ENCODE measurements at places on chromosomes 4 and X.

DNA sequence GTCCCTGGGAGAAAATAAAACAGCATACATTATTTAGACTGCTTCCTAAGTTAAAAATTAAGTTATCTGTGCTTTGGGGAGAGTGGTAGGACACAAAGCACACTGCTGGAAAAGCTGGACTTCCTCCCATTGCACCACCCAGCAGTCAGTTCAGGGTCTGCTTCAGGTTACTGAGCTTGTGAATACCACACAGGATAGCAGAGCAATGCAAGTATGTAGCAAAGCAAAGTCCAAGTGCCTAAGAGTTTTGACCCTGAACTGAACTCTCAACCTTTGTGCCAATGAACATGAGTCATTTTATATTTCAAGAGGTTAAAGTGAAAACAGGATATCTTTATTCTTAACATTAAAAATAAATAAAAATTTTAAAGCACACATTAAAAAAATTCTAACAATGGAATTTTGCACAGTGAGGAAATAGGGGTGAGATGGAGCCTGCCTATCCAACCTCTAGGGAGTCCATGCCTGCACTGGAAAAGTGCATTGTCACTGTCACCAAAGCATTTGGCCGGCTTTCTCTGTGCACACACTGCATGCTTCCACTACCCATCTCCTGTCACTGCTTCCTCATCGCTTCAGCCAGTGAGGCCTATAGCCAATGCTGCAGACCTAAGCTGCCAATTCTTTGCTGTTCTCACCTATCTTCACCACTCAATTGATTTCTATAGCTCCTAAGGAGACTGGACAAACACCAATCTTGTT, 50.9 kb downstream of the ABCG2 start:
- DNase-seq: no peak

GRCh38 chr4:24655326-24655725, 71.0 kb upstream of the DHX15 start:
- DNase-seq: no peak

DNA sequence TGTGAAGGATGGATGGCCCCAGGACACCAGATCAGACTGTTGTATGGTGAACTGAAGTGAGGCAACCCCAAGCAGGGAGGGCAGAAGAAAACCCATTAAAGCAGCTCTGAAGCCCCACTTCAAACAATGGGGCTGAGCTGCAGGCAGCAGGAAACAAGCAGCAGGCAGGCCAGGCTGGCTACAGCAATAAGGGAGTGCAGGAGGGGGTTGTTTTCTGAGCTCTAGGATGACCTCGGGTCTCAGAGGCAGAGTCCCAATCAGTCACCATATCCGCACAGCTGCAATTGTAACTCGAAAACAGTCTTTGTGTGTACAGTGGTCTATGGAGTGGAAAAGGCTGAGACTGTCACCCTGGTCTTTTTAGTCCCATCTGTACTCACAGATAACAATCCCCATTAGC, 90.4 kb downstream of the COL4A6 start:
- DNase-seq: no peak

DNA sequence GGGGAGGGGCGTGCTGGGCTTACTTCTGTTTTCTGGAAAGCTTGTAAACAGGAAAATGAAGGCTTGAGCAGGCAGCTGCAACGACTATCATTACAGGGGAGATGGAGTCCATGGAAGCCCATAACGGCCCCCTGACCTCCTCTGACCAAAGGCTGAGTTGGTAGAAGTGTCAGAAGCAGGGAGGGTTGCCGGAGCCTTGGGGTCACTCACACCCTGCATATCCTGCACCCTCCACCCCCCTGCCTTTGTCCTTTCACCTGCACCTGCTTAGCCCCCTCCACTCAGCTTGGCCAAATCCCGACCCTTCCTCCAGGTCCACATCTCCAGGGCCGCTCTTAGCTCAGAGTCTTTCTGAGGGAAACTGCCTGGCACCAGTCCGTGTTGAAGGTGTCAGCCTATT, 12.5 kb upstream of the MSX1 start:
- DNase-seq: peak; percentile 8

- no peak for DNase-seq
These were observed 23.2 kb upstream of the RASL11B start for GRCh38 chr4:52838729-52839586.

DNA sequence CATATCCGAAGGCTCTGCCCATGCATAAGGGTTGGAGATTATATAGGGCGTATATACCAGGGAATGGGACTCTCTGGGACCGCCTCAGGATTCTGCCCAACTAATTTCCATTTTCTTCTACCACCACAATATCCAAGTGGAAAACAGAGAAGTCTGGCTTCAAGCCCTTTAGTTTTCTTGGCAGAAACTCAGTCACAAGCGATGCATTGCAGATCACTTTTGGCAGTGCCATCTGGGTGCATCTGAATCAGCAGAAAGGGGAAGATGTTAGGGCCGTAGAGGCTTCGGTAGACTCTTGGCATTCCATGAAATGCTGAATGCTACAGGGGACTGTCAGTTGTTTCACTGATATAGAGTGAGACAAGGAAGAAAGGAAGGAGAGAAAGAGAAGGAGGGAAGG, 94.1 kb upstream of the FAM9B start:
- DNase-seq: no peak

- DNase-seq: no peak
These were observed 28.2 kb downstream of the ANXA5 start for GRCh38 chr4:121668368-121669162.

- DNase-seq: no peak
These were observed 6.8 kb upstream of the MND1 start for GRCh38 chr4:153337686-153338085.

DNA sequence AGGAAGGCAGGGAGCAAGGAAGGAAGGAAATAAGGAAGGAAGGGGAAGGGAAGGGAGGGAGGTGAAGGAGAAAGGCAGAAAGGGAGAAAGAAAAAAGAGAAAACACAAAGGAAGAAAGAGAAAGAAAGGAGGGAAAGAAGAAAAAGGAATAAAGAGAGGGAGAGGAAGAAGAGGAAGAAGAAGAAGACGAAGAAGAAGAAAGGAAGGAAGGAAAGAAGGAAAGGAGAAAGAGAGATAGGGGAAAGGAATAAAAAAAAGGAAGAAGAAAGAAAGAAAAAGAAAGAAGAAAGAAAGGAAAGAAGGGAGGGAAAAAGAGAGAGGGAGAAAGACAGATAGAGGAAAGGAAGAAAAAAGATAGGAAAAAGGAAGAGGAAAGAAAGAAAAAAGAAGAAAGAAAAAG, 128.0 kb downstream of the MXRA5 start:
- no peak for DNase-seq

GRCh38 chrX:73855546-73855945, 292.5 kb downstream of the CHIC1 start:
- peak; percentile 82 for DNase-seq

- DNase-seq: peak; percentile 84
These were observed 47.7 kb downstream of the EVC start for GRCh38 chr4:5758741-5759140.

GRCh38 chr4:108433832-108434231, 186.5 kb upstream of the RPL34 start:
- DNase-seq: peak; percentile 68

GRCh38 chrX:36897690-36898089, 110.5 kb upstream of the FAM47C start:
- no peak for DNase-seq

DNA sequence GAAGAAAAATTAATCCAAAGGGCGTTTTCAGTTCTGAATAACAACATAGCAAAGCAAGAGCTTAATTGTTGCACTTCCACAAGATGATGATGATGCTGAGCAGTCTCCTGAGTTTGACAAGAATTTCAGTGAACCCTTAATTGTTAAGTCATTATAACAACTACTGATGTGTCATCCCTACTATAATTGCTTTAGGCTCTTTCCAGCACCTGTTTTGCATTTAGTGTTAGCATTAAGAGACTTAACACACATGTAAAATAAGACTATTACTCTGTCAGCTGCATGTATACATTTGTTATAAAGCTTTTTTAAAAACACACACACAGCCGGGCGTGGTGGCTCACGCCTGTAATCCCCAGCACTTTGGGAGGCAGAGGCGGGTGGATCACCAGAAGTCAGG, 37.9 kb upstream of the GALNT7 start:
- DNase-seq: no peak

- DNase-seq: no peak
These were observed 90.4 kb upstream of the EOLA2 start for GRCh38 chrX:150028692-150029091.

- no peak for DNase-seq
These were observed 41.0 kb downstream of the CD99L2 start for GRCh38 chrX:150857453-150857852.

DNA sequence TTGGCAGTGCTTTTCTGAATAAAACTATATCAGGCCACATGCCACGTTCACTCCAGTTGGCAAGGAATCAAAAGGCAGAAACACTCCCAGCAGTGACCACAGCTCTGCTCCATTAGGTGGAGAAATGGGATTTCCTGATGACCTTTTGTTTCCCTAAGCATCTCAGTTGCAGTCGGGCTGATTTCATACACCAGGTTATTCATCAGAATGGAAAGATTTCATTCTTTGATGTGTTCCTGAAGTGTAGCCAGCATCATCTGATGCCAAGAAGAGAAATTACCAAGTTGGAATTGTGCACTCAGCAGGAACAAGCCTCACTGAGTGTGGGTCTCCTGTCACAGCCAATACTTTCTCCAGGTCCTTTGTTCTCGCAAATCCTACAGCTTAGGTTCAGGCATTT, 193.7 kb downstream of the SPATA18 start:
- no peak for DNase-seq

DNA sequence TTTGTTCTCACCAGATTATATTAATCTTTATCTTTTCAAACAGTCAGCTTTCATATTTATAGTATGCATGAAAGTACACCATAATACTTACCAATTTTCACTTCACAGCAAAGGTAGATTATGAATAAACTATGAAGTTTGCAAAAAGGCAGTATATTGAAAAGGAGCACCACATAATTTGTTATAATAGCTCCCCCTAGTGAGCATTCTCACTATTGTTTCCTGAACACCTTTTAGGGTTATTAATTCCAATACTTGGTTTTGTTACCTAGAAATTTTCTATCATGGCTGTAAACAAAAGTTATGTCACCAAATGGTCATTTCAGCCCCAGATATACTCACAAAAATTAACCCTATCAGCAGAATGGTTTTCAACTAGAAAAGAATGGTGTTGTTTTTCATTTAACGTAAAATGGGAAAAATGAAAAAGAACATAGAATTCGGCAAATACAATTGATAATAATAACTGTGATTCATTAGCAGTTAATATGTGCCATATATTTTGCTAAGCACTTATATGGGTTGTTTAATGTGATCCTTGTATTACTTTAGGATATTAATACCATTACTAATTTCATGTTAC, 30.2 kb upstream of the NKX6-1 start:
- no peak for DNase-seq

GRCh38 chrX:14528629-14529289, 577 bp upstream of the GLRA2 start:
- peak; percentile 74 for DNase-seq

GRCh38 chr4:36363024-36363423, 81.6 kb downstream of the DTHD1 start:
- no peak for DNase-seq

DNA sequence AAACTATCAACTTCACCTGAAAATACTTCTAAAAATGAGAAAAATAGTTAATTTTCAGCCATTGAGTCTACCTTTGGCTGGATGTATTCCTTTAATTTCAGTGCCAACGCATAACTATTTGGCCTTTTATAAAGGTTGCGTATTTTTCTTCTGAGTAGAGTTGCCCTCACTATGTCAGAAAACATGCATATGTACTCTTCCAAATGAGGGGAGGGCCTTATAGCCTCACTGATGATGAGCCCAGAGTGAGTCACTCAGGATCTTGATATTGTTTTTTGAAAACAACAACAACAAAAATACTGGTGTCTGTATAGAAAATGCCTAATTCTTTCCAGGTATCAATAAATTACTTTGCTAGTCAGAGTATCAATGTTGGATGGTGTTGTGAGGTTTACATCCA, 349.3 kb downstream of the FBXO8 start:
- DNase-seq: no peak

DNA sequence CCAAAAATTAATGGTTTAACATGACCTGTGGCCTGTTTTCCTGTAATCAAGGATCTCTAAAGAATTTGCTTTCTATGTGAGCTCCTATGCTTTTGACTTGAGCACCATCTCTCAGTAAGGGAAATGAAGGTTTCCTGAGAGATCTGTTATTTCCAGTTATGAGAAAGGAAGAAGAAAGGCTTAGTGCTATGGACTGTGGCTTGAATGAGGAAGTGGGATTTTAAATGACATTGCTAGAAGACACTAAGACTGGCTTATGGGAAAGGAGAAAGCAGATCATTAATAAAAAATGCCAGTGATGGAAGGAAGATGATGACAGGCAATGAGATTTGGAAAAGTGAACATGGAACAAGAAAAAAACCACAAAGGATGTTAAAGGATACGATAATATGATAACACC, 285.4 kb downstream of the OPHN1 start:
- no peak for DNase-seq

- DNase-seq: no peak
These were observed 72.4 kb upstream of the TBL1X start for GRCh38 chrX:9392445-9392844.

- no peak for DNase-seq
These were observed 17.5 kb downstream of the PALLD start for GRCh38 chr4:168514249-168514852.

- no peak for DNase-seq
These were observed 53.5 kb downstream of the ZNF721 start for GRCh38 chr4:445410-445809.

DNA sequence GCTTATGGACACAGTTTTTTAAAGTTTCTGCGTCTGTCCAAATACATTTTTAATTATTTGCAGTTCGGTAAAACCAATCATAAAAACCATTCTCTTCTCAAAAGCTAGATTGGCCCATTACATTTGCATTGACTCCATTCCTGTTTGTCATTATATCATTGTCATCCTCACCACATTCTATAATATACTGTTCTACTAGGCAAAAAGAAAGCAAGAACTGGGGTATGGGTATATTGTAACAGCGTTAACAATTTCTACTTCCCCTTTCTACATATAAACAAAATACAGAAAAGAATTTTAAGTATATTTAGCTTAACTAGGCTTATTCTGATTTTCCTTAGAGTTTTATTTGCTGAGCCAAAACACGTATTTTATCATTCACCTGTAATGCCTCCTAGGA, 91.8 kb downstream of the RAP1GDS1 start:
- no peak for DNase-seq

DNA sequence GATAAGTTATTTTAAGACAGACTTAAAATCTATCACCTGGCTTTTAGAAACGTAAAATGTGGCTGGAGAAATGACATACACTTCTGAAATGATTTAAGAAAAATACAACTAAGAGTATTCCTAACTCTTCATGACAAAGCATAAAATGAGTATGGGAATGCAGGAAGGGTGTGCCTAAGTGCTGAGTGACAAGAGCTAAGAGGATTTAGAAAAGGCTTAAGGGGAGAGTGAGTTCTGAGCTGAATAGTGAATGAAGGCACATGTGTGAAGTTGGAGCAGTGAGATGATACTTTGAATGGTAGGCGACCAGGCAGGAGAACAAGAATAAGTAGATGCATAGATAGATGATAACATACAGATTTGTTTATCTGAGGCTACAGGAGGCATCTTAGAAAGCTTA, 458.3 kb upstream of the TENM3 start:
- no peak for DNase-seq

- no peak for DNase-seq
These were observed 54.9 kb upstream of the PDE5A start for GRCh38 chr4:119683518-119683917.
